Fibroblast of upper back skin (primary cell): ENCODE measurements at places on chromosomes 5 and 9.

GRCh38 chr5:90131383-90132133 is 278.0 kb downstream of the CETN3 start:
- DNase-seq: no peak

- no peak for DNase-seq
Measured at GRCh38 chr9:12652973-12653372, 40.2 kb upstream of the TYRP1 start.

GRCh38 chr5:91263898-91264297 is 119.2 kb downstream of the ARRDC3 start:
- DNase-seq: no peak

GRCh38 chr5:34789021-34789531 is 49.9 kb upstream of the TTC23L start:
- peak; percentile 71 for DNase-seq

DNA sequence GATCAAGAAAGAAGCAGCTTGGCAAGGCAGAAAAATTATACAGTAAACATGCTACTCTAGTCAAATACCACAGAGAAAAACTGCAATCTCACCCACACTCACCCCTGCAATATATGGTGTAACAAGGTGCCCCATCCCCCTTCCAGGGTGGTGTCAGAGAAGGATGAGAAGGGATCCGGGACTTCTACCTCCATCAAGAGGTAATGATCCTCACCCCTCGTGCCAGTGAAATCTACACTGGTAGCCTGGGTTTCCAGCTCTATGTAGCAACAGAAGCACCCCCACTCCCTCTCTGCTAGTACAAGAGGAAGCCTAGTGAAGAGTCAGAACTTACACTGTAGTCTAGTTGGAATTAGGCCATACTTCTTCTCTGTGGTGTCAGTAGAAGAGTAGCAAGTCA is 18.9 kb downstream of the SLCO4C1 start:
- DNase-seq: no peak

DNA sequence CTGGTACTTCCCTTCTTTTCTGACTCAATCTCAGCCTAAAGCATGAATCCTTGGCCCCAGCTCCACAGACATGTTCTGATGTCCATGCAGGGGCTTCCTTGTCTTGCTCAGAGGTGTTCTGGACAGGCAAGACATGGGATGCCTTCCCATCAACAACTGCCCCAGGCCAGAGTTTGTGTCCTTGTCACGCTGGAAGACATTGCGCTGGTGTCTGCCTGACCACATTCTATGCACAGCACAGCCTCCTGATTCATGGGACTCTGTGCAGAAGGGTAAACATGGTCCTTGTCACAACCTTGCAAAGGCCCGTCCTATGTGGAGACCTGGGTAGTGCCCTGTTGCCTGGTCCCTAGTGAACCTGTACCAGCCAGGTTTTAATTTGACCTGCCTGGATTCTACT is 212.2 kb downstream of the FSTL4 start:
- no peak for DNase-seq

- no peak for DNase-seq
Measured at GRCh38 chr5:8981016-8981415, 564.9 kb downstream of the SEMA5A start.

DNA sequence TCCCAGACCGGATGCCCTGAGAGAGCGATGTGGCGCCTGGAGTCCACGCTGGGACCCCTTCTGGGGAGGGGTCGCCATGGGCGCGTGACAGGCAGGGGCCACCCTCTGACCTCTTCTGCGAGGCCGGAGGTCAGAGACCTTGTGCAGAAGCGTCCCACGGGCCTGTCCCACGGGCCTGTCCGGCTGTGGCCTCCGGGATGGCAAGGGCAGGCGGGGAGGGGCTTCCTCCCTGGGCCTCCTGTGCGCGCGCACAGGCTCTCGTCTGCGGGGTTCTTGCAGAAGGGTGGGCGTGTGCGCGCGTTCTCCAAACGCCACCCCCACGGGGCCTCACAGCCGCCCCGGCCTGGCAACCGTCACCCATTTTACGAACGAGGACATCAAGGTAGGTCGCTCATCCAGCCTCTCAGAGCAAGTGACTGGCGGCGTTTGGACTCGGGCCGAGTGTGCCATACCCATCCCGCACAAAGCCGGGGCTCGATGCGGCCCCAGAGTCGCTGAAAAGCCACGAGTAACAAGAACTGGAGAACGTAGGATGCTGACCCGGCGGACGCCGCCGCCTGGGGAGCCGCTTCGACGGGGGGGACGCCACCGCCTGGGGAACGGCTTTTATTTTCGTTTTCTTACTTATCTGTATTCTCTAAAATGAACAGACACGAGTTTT is 897 bp downstream of the AHRR start:
- no peak for DNase-seq

DNA sequence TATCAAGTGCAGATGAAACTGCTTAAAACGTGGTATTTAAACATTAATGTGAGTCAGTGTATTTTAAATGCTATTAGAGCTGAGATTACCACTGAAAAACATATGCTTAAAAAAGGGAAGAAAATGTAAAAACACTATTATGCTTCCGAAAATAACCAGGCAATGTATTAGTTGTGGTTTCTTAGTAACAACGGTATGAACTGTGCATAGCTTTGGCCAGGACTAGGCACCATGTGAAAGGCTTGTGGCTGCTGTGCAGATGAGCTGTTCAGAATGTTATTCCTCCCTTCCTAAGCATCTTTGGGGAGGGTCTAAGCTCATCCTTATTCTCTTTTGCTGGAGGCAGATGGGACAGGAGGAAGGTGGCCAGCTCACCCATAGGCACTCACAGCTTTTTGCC is 84.9 kb downstream of the NTRK2 start:
- peak; percentile 96 for DNase-seq

DNA sequence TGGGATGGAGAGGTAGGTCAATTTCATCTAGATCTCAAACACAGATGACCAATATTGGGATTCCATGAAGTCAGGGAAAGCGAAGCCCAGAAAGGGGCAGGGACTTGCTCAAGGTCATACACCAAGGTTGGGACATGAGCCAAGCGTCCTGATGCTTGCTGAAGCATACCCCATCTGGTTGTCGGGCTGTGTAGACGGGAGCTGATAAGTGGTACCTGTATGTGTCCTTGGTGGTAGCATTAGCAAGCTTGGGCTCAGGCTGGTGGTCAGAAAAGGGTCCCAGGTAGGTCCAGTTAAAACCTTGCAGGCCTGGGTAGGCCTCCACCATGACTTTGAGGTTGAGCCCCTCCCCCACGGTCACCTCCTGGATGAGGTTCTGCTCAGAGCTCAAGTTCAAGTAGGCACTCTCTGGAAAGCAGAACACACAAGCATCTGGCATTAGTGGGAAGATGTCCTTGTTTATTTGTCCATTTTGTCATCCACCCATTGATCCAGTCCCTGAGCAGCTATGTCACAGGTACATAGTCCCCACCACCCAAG is 13.2 kb downstream of the CSF1R start:
- DNase-seq: no peak

- DNase-seq: peak; percentile 19
Measured at GRCh38 chr9:35859310-35859989, 10.8 kb downstream of the OR13J1 start.

- DNase-seq: peak; percentile 35
Measured at GRCh38 chr5:111935835-111936234, 178.8 kb upstream of the NREP start.

- DNase-seq: no peak
Measured at GRCh38 chr5:115306011-115306536, 9.6 kb upstream of the CCDC112 start.

DNA sequence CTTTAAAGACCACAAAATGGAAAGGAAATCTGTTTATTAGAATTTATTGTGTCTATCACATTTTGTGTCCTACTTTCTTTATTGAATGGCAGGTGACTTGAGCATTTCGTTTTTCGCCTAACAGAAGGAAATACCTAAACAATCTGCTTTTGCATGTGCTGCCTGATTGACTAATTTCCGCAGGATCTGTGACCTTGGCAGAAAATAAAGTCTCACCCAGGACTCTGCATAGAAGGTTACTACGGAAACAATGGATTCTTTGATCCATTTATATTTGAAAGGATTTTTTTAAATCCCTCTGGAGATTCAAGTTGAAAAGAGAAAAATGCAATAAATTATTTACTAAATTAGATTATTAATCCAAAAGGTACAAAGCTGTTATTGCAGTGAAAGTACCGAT is 61.0 kb upstream of the CAST start:
- no peak for DNase-seq

DNA sequence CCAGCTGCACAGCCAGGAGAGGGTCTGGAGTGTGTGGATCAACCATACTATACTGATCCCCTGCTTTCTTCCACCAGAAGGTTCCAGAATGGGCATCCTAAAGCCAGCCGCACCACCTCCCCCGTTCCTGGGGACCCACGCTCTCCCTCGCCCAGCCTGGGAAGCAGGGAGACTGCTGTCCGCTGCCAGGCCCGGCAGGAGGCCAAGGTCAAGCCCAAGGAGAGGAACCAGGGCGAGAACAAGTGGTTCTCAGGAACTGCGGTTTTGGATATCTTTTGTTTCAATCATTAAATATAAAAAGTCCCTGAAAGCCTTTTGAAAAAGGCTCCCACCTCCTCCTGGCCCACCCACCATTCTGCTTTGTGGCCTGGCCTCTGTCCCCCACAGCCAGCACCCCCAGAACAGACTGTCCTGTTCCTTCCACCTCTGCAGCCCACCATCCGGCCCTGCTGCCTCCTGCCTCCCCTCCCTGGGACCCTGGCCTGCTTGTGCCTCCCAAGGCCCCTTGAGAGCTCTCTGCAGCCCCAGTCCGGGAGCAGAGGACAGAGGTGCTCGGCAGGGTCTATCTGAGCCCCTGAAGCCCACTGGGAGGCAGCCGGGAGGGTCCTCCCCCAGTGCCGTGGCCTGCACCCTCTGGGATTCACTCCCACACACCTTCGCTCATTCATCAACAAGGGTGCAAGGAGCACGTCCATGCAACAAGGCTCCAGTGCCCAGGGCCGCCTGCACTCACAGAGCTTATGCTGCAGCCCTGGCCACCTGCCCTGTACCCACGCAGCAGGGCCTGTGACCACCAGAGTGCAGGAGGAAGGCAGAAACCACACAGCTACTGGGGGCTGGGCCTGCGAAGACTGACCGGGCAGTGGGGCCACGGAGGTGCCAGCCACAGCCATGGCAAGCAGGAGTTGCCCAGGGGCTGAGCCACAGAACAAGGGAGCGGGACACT is 614 bp upstream of the LCN6 start:
- DNase-seq: no peak

GRCh38 chr5:80054682-80055081 is 19.5 kb downstream of the THBS4 start:
- peak; percentile 60 for DNase-seq

DNA sequence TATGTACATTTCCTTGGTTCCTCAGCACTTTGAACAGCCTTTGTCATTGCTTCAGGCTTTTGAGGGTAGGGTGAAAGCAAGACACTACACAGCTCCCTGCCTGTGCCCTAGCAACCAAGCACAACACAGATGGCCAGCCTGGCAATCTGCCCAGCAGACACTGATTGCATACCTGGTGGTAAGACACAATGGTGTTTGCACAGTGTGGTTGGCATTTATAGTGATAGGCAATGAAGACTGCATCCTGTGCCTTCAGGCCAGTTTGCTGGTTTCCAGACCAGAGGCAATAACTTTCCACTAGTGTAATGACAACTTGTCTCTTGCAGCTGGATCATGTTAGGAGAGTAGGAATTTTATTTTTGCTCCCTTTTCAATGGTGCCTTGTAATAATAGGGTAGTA is 144.5 kb upstream of the TNC start:
- peak; percentile 82 for DNase-seq

DNA sequence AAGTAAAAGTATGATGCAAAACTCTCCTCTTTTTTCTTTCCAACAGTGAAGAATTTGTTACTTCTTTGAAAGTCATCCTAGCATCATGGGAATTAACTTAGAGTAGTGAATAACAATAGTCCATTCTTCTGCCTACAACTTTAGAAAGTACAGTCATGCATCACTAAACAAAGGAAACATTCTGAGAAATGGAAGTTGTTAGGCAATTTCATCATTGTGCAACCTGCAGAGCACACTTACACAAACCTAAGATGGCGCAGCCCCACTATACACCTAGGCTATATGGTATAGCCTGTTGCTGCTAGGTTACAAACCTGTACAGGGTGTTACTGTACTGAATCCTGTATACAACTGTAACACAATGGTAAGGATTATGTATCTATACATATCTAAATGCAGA is 1209.3 kb upstream of the C9orf72 start:
- DNase-seq: no peak

- DNase-seq: peak; percentile 48
Measured at GRCh38 chr5:158543539-158544387, 556.0 kb downstream of the EBF1 start.

DNA sequence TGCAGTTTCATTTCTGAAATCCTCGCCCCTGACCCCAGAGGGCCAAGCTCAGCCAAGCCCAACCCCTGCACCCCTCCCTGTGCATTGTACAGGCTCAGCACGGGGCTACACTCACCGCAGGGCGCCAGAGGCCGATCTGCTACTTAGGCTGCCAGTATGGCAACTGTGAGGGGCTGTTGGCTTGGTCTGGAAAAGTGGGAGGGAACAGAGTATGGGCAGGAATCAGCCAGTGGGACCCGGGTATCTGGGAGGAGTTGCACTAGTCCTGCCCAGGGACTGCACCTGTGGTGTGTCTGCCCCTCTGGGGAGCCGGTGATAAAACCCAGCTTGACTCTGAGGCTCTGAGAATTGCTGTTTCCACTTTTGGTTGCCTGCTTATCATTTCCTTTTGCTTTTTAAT is 167.4 kb upstream of the KIF2A start:
- no peak for DNase-seq

DNA sequence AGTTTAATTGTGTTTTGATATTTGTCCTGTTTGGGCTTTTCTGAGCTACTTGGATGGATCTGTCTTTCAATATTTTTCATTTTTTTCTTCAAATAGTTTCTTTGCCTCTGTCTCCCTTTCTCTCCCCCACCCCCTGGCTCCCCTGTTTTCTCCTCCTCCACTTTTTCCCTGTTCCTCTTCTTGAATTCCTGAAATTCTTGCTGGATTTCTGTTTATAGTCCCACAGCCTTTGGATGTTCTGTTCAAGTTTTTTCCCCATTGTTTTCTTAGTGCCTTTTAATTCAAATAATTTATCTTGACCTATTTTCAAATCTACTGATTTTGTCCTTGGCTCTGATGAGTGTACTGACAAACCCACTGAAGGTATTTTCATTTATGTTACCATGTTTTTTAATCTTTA is 113.0 kb downstream of the VPS13A start:
- DNase-seq: peak; percentile 26

- DNase-seq: no peak
Measured at GRCh38 chr5:168390491-168390890, 95.8 kb upstream of the RARS1 start.

- peak; percentile 30 for DNase-seq
Measured at GRCh38 chr9:113913426-113914195, 37.5 kb downstream of the ZNF618 start.

DNA sequence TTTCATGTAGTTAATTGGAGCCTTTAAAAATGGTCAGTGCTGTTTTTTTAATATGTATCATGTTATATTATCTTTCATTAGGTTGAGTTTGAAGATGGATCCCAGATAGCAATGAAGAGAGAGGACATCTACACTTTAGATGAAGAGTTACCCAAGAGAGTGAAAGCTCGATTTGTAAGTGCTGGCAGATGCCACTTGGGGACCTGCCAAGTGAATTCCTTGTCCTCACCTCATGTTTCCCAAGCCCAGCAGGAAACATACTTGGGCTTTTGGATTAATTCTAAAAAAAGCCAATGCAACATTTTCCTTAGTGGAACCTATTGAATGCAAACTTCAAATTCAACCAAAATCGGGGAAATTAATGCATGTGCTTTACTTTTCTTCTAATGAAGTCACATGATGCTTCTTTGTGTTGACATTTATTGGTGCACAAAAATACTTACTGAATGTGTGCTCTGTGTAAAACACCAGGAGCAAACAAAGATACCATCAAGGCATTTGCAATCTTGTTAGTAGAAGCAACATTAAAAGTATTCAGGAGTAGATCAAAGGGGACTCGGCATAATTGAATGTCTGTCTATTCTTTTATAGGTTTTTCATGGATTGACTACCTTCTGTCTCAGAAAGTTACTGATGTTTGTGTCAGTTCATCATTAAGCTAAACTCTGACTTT is 412.1 kb downstream of the KDM4C start:
- peak; percentile 47 for DNase-seq
